ENCODE measurements at places on chromosomes 1 and 21. TPM values are rescaled to one million over a fixed set of nuclear protein-coding genes. Genes with fewer than 3 reads are reported as not detected.
A peak's percentile ranks its signal among the peaks of the same experiment; 100 is the strongest.

DNA sequence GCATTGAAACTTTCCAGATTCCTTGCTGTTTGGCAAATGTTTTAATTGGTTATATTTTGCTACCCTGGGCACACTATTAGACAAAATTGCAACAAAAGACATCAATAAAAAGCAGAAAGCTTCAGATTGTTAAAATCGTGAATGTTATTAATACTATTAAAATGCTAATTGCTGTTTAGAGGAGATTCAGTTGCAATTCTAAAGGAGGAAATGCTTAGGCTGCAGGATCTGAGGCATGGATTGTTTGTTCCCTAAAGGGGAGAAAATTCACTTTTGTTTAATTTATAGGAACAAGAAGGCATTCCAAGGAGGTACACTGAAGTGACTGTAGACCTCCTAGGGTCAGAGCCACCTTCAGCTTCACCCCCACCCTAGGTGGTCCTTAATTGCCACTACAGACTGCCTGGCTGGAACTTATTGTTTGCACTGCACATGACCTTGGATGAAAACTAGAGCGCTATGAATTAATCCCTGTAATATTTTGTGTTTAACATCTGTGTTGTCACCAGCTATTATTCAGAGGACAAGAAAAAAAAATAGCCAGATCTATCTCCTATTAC is 1266.9 kb upstream of the ADGRL2 start:
- ATAC-seq = no peak

DNA sequence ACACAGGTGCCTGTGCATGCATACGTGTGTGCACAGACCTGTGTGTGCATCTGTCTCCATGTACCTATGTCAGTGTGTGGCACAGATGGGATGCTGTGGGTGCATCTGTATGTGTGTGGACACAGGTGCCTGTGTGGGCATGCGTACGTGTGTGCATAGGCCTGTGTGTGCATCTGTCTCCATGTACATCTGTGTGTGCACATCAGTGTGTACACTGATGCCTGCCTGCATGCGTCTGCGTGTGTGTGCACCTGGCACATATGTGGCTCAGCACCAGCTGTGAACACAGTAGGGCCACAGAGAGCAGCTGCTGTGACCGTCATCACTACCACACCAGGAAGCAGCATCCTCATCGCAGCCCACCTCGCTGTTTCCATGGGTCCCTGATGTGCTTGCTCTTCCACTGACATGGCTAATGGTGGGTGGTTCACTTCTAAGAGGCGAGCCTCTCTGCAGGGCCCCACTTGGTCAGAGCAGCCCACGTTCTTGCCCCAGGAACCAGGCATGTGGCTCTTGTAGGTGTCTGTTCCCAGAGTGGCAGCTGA is 9.6 kb upstream of the SPATC1L start:
- no peak for ATAC-seq

- ATAC-seq = no peak
Measured at GRCh38 chr1:54867717-54868057, 19.3 kb downstream of the DHCR24 start.

- no peak for ATAC-seq
Measured at GRCh38 chr1:15210651-15211375, 36.2 kb upstream of the FHAD1 start.

The GNPAT gene
- total RNA-seq = 20.6 TPM

- no peak for ATAC-seq
Measured at GRCh38 chr1:20480243-20480944, 5.6 kb downstream of the CAMK2N1 start.

GRCh38 chr1:163039707-163040093 is 29.5 kb upstream of the RGS4 start:
- no peak for ATAC-seq

The SERINC2 gene
- 109 TPM for total RNA-seq

- ATAC-seq = no peak
Measured at GRCh38 chr1:89688607-89689006, 55.7 kb downstream of the LRRC8C start.

The MPL gene
- total RNA-seq = 0.48 TPM

The ZNF670 gene
- total RNA-seq = 1.4 TPM

The BTBD19 gene
- total RNA-seq = 2.4 TPM

DNA sequence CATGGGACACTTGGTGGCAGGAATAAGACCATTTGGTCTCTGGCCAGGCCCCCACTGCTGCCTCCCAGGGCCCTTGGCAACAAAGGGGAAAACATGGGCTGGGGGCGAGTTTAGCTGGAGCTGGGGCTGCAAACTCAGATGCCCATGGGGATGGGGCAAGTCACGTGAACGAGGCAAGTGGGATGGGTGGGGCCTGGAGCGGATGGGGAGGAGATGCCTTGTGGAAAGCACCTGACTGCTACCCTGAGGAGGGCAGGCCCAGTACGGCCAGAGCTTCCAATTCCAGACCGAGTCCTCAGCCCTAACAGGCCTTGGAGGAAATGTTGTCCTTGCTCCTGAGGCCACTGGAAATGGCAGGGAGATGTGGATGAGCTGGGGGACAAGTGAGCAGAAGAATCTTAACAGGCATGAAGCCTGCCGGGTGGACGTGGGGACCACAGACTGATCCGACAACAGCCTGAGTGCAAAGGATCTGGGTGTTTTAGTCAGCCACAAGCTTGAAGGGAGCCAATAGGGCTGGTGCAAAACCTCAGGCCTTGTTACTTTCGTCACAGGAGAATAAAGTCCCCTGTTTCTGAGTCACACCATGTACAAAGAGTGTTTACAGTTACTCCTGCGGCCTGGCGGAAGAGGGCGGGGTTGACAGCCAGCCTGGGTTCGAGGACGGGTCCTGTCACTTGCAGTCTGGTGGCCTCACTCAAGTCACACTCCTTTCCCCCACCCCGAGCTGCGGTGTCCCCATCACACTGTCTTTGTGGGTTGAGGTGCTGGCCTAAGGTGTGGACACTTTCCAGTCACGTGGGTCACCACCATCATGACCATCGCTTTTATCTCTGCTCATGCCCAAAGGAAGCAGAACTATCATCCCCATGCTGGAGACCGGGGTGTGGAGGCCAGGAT is 19.1 kb downstream of the RUNX3 start:
- ATAC-seq = peak; percentile 36

GRCh38 chr1:109425391-109426280 is 612 bp downstream of the PSMA5 start:
- peak; percentile 52 for ATAC-seq

GRCh38 chr1:116755066-116755465 is 836 bp downstream of the CD2 start:
- no peak for ATAC-seq

- ATAC-seq = no peak
Measured at GRCh38 chr1:46114925-46115603, 17.4 kb downstream of the PIK3R3 start.

DNA sequence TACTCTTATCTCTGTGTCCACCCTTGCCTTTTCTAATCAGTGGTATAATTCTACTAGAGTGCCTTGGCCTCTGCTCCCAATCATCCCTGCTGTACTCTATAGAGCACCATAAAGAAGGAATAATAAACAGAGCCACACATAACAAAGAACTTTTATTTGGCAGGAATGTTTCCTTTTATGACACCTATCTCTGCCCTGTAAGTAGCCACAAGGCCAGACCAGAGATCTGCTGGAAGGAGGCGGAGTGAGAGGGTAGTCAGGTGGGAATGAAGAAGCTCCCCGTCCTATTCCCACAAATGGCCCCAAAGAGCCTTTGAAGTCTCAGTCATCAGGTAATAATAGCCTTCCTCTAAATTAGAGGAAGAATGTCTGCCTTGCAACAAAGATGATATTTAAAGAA is 32.7 kb downstream of the WLS start:
- no peak for ATAC-seq

DNA sequence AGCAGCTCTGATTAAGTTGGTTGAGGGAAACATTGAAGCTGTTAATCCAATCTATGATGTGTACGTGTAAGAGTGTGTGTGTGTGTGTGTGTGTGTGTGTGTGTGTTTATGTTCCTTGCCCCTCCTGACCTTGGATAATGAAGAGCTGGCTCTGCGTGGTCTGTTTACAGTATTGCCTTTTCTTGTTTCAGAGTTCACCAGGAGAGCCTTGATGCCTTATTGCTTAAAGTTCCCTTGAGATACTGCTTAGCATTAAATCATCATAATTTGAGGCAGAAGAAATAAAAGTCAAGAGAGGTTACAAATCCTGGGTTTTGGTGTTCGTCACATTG is 36.4 kb downstream of the CAPN8 start:
- no peak for ATAC-seq

The RAB7B gene
- total RNA-seq = 18.9 TPM

DNA sequence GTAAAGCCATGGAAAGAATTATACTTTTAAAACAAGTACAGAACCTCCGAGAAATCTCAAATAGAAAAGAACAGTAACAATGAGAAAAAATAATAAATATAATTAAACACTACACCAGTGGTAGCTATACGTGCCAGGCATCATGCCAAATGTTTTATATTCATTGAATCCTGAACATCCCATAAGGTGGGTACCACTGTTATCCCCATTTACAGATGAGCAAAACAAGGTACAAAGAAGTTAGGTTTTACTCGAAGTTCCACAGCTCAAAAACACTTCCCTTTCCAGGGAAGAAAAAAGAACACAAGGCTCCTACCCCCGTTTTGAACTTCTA is 33.4 kb downstream of the JAK1 start:
- ATAC-seq = no peak

The SLAMF6 gene
- 0.28 TPM for total RNA-seq

DNA sequence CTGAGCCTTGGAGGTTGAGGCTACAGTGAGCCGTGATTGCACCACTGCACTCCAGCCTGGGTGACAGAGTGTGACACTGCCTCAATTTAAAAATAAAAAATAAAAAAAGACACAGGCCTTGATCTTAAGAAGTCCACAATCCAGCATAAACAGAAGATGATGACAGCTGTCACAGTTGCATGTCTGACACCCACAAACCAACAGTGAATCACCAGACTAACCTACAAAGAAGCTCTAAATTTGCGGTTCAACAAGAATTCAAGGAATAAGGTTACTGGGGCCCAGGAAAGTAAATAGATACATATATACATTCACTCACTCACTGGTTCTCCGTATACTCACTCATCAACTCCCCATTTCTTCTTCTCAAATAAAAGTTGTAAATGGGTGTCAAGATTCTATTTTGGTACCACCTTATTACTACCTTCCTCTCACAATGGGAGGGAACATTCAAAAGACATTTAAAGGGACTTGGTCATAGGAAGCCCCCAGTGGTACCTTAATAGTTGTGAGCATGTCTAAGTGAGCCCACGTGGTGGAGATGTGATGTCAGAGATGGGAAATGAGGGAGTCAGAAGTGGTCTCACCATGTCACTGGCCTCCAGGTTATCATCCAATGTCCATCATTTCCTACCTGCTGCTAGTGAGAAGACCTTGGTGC is 66.9 kb upstream of the PRDX6 start:
- no peak for ATAC-seq
